ENCODE measurements at places on chromosomes 7 and 10. TPM values are rescaled to one million over a fixed set of nuclear protein-coding genes. Genes with fewer than 3 reads are reported as not detected.

- DNase-seq, result peak; percentile 49
Measured at GRCh38 chr7:17530741-17531421, 232.4 kb downstream of the AHR start.

DNA sequence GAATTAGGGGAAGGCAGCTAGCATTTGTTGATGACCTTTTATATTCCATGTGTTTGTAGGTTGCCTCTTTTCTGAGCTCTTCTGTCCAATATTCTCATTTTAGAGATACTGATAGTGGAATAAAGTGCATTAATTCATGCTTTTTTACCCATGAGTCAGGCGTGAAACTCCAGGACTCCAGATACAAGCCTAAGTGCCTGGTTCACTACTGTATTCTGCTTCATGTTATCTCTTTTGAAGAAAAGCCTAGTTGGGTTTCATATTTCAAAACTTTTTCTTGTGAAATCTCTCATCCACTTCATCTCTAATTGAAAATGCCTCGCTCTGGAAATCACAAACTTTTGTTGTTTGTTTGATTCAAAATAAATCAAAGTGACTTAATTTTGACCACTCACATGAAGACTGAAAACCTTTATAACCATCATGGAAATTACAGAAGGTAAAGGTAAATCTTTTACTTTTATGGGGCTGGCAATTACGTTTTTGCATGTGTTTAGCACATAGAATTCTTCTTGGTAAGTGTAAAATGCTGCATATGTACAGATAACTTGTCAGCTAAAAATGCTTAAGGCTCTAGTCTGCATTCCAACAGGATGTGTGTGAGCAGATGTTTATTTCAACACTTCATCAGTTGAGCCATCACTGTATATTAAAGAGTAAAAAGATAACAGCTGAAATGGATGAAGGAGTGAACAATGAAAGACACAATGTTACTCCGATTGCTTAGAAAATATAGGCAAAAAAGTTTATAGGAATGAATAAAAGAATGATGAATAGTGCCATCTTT lies 961.8 kb upstream of the CELF2 start:
- no peak for DNase-seq

The SLC25A28 gene
- 7.0 TPM for total RNA-seq

DNA sequence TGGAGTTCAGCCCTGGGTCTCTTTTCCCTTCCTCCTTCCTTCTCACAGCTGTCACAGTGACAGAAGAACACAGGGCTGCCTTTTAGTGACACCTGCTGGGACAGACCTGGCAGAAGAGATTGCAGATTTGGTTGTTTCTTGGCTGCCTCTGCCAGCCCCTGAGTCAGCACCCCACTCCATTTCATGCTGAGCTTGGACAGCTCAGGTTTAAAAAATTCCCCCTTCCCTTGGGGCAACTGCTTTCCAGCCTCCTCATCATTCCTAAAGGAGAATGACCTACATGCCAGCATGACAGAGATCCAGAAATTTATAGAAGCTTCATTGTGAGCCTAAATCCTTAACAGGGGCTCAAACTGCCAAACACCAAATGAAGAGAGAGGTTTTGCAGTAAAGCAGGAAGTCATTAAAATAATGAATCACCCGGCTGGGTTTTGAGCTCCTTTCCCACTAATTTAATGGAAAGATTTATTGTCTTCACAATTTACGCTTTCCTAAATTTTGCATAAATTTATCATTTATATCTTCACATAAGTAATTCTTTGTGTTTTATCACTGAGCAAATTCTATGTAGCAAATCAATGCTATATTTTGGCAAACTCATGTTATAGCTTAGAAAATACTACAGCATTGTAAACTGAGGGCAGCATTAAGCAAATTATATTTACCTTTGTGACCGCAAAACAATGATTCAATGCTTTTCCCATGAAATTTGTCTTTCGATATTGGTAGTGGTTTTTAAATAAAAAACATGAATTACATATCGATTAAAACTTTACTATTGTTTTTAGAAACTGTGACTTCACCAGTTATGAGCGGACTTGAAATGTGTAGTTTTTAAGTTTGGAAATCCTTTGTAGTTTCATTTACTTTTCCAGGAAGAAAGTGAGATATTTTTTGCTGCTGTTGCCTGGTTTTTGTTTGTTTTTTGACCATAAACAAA lies 399.5 kb upstream of the ANKRD30A start:
- DNase-seq, result peak; percentile 94

DNA sequence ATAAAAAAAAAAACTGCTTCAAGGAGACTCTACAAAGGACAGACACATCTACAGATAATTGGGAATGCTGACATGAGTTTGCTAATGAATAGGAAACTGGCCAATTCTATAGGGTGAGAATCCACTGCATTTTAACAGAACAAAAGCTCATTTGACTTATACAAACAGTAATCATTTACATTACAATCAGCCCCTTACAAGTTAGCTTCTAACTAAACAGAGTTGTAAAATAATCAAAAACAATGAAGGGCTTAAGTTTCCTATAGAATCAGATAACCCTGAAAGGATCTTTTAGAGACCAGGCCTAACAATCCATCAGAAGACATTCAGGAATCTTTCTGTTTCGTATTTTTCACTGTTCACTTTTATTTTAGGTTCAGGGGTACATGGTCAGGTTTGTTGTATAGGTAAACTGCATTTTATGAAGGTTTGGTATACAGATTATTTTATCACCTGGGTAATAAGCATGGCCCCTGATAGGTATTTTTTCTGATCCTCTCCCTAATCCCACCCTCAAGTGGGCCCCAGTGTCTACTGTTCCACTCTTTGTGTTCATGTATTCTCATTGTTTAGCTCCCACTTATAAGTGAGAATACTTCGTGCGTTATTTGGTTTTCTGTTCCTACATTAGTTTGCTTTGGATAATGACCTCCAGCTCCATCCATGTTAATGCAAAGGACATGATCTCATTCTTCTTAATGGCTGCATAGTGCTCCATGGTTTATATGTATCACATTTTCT lies 131.3 kb upstream of the NOBOX start:
- no peak for DNase-seq

- no peak for DNase-seq
Measured at GRCh38 chr10:125106586-125106985, 53.8 kb downstream of the CTBP2 start.

The PLAC9 gene
- total RNA-seq, result 78.7 TPM

Measured in fibroblast of the aortic adventitia (primary cell).